Activated naive CD4-positive, alpha-beta T cell treated with Interleukin-2 at 50 U/mL for 16 hours (primary cell): ENCODE measurements at places on chromosomes 7 and 10.

DNA sequence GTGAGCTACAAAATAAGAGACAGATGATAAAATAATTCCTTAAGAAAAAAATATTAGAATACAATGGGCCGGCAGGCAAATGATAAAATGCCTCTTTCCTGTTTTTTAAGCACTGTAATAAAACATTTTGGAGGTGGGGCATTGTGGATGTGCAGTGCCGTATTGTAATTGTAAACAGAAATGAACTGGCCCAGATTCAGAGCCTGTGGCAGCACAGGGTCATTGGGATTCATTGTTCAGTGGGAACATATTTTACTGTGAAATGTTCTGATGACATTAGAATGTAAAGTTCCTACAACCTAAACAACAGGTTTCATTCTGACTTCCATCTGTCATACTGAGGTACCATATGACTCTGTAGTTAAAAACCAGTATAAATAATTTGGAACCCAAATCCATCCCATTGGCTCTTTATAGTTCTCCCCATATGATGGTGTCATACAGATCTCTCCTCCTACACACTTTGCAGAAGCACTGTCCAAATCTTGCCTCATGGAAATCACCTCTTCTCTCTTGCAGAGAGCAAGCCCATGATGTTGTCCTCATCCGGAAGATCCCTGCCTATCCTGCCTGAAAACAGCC lies 264.6 kb downstream of the WDR37 start:
- DNase-seq, result no peak

- no peak for DNase-seq
These were observed 229.9 kb downstream of the MAD1L1 start for GRCh38 chr7:2002561-2003450.

DNA sequence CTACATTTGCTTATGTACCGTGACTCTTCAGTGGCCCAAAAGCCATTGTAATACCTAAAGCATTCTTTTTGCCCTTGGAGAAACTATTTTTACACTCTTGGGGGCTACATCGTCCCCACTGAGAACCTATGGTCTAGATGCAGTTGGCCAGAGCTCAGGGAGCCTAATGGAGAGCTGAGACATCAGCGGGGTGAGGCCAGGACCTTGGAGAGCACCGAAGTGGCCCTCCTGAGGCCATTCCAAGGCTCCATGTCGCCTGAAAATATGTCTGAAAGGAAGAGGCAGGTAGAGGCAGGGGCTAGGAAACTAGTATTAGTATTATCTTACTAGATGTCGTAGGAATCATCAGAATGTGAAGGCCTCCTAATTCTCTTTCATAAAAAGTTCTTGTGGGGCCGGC lies 4.9 kb downstream of the PKD2L1 start:
- no peak for DNase-seq

- DNase-seq, result no peak
These were observed 397.5 kb downstream of the KCNMA1 start for GRCh38 chr10:77240041-77240652.

GRCh38 chr7:100485471-100485876 lies 1.7 kb downstream of the NYAP1 start:
- no peak for DNase-seq

GRCh38 chr10:122664501-122664900 lies 35.1 kb downstream of the C10orf120 start:
- DNase-seq, result no peak

DNA sequence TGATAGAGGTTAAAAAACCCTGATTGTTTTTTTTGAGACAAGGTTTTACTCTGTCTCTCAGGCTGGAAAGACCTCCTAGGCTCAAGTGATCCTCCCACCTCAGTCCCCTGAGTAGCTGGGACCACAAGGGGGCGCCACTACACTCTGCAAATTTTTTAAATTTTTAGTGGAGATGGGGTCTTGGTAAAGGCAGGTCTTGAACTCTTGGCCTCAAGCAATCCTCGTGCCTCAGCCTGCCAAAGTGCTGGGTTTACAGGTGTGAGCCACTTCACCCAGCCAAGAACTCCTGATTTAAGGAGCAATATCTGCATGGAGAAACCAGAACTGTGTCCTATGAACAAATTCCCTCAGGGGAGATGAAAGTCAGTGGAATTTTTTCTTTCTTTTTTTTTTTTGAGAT lies 7.3 kb upstream of the KLHDC10 start:
- peak; percentile 75 for DNase-seq

GRCh38 chr7:1042492-1042833 lies 1.9 kb upstream of the GPR146 start:
- DNase-seq, result no peak

GRCh38 chr10:132054564-132054963 lies 11.2 kb upstream of the JAKMIP3 start:
- no peak for DNase-seq

DNA sequence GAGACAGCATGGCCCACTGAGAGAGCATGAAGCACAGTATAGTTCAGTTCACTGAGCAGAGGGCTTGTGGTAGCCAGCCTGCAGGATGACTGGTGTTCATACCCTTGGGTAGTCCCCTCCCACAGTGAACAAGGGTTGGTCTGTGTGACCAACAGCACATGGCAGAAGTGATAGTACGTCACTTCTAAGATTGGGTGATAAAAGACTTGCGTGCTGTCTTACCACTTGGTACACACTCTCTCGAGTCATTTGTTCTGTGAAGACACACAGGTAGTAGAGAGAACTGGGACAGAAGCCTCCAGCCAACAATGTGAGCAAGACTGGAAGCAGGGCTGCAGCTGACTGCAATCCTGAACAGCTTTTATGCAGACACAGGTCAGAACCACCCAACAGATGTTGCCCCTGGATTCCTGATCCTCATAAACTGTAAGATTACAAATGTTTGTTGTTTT lies 14.6 kb downstream of the EPC1 start:
- DNase-seq, result peak; percentile 80

GRCh38 chr10:103276896-103277712 lies at the start of gene INA:
Gene INA, plus strand, starts transcription at chr10:103277138. Its CDS starts 74 bp downstream, at chr10:103277212.
- peak; percentile 23 for DNase-seq

DNA sequence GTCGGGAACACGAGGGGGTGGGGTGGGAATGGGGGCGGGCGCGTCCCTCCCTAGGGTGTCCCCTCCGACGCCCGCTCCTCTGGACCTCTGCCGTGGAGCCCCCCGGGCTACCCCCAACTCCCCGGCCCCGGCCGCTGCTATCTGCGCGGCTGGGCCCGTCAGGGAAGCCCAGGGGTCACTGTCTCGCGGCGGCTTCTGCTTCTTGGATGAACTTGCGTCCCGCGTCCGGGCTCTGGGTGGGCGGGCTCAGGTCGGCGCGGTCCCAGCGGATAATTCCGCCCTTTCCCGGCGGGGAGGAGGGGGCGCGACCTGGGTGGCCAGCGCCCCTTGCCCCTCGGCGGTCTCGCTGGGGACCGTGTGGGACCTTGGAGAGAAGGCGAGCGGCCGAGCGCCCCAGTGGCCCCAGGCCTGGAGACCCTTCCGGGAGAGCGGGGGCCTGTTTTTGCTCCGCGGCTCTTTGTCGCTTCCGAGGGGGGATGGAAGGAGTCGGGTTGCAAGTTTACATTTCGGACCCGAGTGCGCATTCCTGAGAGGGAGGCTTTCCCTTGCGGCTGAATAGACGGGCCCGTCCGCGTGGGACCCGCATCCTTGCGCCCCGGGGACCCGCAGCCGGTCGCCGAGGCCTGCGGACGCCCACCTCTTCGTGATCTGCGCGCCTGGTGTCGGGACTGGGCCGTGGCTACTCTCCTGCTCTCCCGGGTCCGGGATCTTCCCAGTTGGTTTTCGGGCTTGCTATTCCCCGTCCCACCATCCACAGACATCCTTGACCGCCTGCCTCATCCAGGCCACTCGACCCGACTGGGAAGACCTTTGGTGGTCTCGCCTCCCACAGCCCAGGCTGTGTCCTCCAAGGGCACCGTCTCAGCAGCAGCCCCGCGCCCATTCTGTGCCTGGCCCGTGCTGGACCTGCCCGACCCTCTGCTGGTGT lies 812 bp downstream of the DOCK1 start:
- no peak for DNase-seq

DNA sequence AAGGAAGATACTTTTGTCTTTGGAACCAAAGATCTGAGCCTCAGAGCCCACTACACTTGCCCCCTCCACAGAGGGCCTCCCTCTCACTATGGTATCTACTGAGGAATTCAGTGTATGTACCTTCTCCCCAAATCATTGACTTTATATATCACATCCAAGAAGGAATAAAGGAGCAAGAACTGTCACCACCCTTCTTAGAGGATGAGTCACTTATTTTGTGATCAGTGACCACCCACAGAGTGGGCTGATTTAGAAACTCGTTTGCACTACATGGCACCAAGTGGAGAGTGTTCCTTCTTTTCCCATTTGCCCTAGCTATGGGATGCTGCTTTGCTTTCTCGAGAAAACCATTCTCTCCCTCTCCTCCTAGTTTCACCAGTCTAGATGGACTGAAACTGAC lies 5.7 kb downstream of the TMEM243 start:
- DNase-seq, result no peak

DNA sequence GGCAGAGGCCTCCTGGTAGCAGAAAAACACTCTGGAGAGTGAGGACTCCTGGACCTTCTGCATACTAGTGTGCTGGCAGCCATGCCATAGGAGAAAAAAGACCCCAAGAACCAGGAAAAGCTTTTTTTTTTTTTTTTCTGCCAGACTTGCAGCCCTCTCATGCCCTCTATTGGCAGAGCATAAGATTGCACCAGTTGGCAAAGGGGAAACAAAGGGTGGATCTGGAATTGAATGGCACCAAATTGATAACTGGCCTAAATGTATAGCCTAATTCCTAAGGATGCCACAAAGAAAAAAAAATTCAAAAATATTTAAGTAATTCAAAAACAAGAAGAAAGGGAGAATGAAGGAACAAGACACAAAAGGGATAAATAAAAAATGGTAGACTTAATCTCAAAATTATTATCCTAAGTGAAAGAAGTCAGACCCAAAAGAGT lies 112.5 kb upstream of the GHITM start:
- no peak for DNase-seq

DNA sequence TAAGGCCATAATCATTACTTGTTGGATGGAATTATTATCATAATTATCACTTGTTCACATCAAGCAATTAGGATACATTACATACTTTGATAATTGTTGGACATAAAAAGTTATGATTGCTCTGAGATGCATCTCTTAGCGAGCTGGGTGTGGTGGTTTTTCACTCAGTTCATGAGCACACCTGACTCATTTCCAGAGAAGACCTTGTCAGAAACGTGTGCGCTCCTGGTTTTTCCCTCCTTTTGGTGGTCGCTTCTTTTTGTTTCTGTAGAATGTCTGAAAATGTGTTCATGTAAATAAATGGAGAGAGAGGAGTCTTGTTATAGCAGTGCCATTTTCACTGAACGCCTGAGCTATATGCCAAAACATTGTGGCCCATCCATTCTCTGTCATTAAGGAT lies 141.3 kb downstream of the PAXIP1 start:
- no peak for DNase-seq
